ENCODE measurements at places on chromosomes 4 and X.

DNA sequence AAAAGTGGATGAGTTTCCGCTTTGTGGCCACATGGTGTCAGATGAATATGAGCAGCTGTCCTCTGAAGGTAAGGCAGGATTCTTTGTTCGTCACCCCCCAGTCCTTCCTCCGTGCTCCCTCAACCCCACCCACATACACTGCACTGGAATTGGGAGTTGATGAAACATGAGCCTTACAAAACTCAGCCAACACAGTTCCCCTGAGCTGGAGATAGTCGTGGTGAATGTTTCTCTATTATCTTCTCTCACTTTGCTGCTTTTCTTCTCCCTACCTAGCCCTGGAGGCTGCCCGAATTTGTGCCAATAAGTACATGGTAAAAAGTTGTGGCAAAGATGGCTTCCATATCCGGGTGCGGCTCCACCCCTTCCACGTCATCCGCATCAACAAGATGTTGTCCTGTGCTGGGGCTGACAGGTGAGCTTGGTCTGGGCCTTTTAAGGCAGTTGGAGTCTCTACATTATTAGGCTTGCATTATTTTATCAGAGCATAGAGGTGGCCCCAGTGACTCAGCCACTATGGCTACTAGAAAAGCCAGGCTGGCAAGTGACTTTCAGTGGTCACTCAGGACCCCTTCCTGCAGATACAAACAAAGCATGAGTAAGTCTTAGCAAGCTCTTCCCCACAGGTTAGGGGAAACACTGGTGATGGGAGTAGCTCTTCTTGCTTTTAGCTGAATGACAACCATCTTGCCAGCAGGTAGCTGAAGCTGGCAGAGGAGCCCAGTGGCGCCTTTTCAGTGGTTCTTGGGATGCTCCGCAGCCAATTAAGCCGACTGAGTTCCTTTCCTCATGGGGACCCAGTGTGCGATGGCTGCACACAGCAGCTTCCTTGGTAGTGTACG, 1.6 kb downstream of the RPL10 start:
- DNase-seq, result no peak

DNA sequence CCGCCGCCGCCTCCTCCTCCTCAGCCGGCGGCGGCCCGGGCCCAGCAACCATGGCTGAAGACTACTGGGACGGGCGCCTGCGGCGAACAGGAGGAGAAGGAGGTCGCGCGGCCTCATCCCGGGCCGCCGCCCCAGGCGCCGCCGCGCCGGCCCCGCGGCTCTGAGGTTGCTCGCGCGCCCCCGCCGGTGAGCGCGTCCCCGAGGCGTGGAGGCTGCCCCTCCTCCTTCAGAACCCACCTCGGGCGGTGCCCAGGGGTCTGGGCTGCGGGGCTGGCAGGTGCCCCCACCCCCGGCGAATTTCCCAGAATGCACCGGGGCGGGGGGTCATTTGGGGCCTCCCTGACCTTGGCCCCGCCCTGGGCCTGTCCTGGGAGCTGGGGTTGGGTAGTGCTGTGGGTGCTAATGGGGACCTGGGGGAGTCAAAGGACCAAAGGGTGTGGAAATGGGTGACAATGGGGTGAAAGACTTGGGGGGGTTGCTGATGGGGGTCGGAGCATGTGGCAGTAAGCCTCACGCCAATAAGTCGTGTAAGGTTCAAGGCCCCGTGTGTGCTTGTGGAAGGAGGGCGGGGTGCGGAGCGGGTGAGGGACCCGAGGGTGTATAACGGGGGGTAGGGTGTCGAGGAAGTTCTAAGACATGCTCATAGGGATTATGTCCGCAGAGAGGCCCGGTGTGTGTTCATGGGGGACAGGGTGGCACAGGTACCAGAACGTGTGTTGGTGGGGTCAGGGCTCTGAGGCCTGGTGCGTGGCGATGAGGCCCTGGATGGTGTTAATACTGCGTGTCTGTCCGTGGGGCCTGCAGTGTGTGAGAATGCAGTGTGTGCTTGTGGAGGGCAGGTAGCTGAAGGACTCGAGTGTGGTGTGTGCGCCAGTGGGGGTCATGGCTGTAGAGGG, 687 bp downstream of the CDK16 start:
- peak; percentile 42 for DNase-seq

GRCh38 chr4:137000432-137000831, 531.9 kb downstream of the PCDH18 start:
- no peak for DNase-seq

DNA sequence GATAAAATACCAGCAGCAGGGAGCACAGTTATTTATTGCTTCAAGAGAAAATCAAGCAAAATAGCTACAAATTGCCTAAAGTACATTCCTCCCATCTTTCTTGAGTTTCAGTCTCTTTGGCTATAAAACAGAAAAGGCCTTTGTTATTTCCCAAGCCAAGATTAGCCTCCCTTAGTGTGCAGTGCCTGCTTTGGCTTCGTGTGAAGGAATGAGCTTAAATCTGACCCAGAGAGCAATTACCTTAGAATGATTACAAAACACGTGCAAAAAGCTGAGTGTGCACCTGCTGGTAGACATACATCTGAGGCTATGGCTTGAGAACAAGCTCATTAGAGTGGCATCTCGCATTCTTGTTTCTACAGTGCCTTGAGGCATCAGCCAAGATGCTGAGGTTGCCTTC, 250.8 kb downstream of the C4orf33 start:
- DNase-seq, result no peak

DNA sequence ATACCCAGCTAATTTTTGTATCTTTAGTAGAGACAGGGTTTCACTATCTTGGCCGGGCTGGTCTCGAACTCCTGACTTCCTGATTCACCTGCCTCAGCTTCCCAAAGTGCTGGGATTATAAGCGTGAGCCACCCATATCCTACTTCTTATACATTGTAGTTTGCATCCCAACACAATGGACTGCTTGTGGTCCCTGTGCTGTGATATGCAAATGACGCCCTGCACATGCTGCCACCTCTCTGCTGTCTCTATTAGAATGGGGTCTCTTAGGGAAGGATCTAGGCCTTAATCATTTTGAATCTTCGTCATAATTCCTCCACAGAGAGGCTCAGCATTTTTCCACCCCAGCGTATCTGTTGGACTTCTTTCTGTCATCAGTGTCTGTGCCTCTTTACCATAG, 595.9 kb downstream of the ADGRL3 start:
- no peak for DNase-seq

GRCh38 chr4:51885363-51885762, 42.4 kb downstream of the DCUN1D4 start:
- no peak for DNase-seq

GRCh38 chr4:21872101-21872500, 76.5 kb downstream of the KCNIP4 start:
- no peak for DNase-seq

DNA sequence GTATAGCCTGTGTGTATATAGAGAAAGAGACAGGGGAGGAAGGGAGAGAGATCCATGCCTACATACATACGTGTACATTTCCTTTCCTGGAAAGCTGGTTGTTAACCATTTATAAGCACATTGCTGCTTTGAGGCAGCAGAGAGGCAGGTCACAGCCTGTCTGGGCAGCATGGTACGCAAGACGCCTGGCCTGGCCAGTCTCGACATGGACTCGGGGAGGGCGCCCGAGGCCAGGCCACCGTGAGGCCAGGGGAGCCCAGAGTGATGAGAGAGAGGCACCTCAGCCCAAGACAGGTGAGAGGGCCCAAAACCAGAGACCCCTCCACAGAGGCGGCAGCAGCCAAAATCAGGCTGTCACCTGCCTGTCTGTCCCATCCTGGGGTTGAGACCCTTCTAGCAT, 3.9 kb downstream of the TREX2 start:
- DNase-seq, result no peak

- DNase-seq, result no peak
Observed at GRCh38 chr4:23903859-23904438, 14.1 kb upstream of the PPARGC1A start.

GRCh38 chr4:165198329-165198728, 9.0 kb upstream of the KLHL2 start:
- DNase-seq, result no peak

DNA sequence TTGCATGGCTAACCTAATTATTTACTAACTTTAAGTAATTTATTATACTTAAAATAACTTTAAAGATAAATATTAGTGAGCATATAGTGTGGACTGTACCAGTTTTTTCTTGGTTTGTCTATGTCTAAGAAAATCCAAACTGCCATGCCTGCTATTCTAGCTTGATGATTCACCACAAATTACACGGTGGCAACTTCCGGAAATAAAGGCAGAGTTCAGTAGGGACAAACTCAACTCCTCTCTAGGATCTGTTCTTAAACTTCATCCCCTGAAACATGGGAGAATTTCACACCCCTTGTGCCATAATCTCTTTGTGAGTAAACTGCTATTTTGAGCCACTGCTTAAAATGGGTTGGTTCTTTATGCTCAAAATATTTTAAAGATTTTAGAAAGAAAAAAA, 213.6 kb upstream of the NRK start:
- no peak for DNase-seq

GRCh38 chrX:43277879-43278278, 378.2 kb upstream of the MAOA start:
- DNase-seq, result no peak

DNA sequence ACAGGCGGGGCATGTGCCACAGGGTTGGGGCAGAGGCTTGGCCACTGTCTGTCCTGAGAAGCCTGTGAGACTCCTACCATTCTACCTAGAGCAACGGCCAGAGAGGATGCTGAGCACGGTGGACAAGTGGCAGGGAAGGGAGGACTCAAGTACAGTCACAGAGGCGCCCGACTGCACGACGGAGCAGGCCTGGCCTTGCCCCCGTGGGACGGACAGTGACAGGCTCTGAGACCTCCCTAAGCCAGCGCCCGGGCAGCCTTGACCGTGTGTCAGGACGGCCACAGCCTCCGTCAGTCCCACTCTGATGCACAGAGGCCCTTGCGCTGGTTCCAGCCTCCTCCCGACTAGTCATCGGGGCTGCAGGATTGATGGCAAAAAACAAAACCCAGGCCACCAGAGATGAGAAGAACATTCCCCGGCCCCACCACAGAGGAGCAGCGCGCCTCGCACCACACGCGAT, 36.7 kb upstream of the MXD4 start:
- no peak for DNase-seq

DNA sequence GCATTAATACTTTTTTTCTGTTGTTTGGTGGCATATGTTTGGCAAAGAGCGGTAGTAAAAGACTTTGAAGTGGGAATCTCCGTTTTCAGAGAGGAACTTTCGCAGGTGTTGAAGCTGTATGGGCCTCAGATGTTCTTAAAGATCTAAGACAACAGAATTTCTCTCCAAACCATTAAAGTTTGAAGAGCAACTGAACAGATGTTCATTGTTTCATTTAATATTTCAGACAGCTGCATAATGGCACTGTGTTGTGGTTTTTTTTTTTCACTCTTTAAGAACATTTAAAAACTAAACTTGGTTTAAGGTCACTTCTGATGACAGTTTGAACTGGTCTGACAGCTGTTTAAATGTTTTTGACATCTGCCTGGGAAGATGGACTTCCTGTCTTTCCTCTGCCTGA, 882.7 kb upstream of the PCDH10 start:
- no peak for DNase-seq

GRCh38 chr4:128916832-128917231, 107.3 kb downstream of the JADE1 start:
- DNase-seq, result no peak

DNA sequence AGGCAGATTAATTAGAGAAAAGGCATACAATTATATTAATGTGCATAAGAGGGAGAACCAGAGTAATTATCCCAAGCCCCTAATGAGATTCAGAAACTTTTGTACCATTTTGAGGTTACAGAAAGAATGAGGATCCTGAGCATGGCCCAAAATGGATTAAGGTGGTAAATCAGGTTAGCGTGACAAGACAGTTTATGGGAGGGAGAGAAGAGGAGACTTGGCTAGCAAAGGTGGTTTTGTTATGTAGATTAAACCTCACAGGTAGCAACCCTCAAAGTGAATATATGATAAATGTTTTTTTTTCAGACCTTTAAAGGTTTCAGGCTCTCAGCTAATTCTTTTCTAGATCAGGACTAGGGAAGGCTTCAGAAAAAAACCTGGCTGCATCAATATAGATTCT, 781.8 kb downstream of the FAM133A start:
- DNase-seq, result no peak

DNA sequence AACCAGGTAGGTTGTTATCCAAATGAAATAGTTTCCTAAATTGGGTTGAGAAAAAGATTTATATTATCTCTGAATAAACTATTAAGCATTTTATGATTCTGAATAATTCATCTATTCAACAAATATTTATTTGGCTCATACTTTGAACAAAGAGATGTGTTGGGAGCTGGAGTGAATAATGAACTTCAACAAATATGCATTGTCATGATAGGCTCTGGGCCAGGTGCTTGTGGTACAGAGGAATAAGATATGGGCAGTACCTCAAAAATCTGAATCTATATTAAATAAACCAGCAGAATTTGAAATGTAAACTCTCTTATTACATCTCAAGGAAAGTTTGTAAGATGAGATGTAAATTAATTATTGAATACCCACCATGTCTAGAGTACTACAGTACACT, 75.7 kb upstream of the DCLK2 start:
- no peak for DNase-seq

GRCh38 chr4:162456106-162456505, 292.3 kb upstream of the FSTL5 start:
- DNase-seq, result no peak

DNA sequence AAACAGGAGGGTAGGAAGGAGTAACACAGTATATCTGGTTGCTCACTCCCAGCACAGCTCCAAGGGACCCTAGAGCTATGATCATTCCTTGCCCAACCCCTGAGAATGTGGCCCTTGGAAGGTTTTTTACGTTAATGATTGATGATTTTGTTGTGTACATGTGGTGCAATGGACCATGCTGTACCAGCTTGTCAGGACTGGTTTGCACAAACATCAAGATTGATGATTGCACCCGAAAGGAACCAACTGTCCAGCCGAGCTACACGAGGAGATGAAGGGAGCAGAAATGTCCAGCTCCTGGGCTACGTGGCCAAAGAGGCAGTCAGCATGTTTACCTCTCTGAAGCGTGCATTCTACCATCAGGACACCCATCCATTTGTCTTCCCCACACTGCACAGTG, 83.2 kb upstream of the USP9X start:
- no peak for DNase-seq

GRCh38 chr4:55442541-55442940, 46.8 kb downstream of the TMEM165 start:
- no peak for DNase-seq

DNA sequence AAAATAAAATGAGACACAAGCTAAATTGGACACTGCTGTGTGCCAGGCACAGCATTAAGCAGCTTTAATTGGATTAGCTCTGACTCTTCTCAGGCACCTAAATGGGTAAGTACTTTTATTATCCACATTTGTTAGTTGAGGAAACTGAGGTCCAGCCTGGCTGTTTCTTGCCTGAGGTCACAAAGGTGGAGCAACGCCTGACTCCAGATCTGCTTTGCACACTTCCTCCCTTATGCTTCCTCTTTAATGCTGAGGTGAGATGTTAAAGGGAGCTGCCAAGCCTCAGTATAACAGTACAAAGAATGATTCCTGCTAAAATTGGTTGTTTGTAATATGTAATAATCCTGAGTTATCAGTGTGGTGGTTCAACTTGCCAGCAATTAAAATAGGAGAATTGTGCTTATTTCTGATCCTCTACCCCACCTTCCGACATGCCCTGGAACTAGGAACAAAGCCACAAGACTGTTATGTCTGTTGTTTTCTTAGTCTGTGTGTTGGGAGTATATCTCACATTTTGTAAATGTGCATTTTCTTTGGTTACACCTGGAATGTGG, 74.4 kb downstream of the AFF1 start:
- no peak for DNase-seq

Data from activated CD4-positive, alpha-beta T cell treated with anti-CD3 and anti-CD28 coated beads for 4 hours (primary cell).